Central memory CD4-positive, alpha-beta T cell (primary cell): ENCODE measurements at places on chromosomes 5 and 9.

DNA sequence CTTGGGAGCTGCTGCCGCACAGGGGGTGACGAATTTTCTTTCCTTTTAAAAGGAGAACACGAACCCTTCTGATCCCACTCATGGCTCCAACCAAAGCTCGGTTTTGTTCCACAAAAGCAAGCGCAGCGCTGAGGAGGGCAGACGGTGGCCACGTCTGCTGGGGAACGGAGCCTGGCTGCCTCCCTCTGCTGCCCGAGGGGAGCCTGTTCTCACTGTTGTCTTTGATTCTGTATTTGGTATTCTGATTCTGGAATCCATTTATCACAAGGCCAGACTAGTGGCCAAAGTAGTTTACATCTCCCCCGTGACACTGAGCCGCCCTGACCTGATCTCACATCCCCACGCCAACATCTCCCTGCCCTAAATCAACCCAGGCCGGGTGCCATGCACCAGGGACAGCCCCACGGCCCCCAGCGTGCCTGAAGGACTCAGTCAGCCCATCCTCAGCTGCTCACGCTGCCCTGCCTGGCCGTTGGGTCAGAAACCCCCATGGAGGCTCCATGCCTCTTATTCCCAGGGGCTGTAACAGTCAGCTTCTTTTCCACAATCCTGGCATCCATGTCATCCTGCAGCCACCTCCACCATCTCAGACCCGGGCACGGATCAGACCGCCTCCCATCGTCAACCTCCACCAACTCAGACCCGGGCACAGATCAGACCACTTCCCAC lies 6.7 kb upstream of the NSMF start:
- no peak for DNase-seq

DNA sequence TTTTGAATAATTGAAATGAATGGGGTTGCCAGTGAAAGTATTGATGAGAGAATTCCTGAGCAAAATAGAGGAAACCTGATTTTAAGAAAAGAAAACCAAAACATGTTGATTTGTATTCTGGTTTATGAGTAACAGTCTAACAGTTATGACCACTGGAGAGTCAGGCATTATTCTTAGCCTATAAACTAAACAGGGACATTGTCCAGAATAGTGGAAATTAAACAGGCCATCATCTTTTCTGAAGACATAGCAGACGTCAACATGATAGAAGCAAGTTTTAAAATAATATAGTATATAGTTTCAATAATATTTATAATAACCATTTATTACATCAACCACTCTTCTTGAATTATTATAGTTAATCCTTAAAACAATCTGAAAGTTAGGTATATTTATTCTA lies 178.3 kb upstream of the MPDZ start:
- no peak for DNase-seq

DNA sequence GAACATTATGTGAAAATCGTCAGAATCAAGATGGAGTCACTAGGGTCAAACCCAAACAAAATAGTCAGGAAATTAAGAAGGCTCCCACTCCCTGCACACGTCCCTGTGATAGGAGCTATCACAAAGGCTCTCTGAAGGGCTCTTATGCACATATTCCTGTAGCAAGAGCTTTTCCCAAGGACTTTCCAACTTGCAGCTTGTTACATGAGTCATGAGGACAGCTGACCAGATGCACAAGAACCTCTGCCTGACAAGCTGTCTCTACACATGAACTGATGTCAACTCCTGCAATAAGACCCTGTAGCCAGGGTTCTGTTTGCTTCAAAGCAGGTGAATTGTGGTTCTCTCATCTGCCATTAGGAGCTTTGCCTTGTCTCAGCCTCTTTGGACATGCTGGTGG lies 122.4 kb downstream of the OLFM1 start:
- no peak for DNase-seq

DNA sequence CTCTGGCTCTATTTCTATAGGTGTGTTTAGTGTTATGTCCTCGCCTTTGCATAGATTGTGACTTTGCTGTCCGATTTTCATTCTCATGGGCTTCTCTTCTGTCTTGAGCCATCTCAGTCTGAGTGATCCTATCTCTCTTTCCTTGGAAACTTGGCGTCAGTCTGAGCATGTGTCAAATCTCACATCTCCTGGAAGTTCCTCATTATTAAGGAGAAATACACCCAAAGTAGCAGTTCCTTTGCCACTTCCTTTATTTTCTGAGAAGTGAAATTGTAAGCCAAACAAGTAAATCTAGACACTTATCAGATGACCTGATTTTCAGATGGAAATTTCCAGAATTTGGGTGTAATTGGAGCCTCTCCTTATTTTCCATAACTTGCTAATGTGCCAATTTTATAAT lies 126.9 kb upstream of the ANKH start:
- DNase-seq, result no peak

DNA sequence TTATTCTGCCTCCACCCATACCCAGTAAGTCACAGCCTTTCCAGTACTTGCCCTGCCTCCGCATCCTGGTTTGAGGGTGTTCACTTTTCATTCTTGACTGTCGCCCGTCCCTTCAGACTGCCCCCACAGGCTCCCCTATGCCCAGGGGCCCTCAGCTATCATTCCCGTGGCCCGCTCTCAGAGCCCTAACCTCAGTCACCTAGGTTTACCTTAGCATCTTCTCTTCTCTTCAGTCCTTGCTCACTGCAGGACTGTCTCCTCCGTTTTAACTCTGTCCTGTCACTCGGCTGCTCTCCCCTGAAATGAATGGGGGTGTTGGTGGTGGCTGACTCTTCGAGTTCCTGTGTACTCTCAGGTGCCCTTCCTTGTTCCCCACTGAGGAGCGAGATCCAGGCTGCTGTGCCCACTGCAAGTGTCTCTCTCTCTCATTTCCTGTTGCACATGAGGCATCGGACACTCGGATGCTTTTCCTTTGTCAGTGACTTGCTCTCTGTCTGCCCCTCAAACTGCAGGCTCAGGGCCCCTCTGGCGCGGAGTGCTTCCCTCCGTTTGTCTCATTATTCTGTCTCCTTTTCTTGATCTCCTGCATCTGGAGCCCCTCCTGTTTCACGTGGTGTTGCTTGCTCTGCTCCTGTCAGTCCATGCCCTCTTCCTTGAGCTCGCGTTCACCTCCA lies 89.8 kb downstream of the CACNA1B start:
- DNase-seq, result no peak

DNA sequence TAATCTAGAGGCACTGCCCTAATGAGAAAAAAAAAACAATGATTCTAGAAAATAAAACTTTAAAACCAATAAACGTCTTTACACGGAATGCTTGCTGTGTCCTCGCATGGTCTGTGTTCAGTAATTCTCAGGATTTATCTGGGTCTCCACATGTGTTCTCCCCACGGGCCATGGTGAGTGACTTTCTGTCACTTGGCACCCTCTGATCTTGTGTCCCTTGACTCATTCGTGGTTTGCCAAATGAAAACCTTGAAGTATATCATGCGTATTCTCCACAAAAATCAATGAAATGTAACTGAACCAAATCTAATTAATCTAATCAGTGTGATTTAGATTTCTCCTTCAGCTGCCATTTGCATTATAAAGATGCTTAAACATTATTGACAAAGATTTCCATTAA lies 48.0 kb downstream of the UBE2QL1 start:
- DNase-seq, result no peak

DNA sequence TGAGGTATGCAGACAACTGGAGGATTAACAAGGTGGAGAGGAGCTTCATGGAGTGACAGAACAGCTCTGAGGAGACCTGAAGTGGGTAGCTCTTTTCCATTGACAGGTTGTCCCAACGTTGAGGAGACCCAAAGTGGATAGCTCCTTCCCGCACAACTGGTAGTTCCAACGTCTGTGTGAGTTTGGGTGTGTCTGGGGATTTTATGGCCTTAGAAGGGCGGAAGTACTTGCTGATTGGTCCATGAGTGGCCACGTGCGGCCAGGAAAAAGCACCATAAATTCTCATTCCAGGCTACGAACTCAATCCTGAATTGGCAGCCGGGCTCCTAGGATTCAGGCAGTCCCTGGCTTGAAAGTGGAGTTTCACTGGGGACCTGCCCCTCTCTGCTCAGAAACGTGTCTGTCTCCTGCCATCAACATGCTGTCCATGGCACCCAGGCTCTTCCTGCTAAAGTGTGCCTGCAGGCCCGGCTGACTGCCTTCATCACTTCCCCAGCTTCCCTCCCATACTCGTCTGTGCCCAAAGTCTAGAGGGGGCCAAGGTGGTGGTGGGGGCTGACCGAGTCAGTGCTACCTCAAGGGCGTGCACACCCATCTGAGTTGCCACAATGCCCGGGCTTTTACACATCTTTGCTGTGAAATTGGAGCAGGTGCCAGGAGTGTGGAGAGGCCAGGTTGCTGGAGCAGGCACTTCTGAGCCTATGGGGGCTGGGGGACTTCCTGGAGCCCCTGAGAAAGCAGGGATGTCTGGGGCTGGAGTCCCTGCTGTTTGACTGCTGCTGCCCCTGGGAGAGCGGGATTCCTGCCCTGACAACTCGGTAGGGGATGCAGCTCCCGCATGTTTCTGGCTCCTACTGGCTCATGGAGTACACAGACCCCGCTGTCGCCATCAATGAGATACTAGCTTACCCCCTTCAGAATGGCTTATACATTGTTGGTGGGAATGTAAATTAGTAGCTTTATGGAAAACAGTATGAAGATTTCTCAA lies 2034.6 kb upstream of the ACO1 start:
- DNase-seq, result no peak

DNA sequence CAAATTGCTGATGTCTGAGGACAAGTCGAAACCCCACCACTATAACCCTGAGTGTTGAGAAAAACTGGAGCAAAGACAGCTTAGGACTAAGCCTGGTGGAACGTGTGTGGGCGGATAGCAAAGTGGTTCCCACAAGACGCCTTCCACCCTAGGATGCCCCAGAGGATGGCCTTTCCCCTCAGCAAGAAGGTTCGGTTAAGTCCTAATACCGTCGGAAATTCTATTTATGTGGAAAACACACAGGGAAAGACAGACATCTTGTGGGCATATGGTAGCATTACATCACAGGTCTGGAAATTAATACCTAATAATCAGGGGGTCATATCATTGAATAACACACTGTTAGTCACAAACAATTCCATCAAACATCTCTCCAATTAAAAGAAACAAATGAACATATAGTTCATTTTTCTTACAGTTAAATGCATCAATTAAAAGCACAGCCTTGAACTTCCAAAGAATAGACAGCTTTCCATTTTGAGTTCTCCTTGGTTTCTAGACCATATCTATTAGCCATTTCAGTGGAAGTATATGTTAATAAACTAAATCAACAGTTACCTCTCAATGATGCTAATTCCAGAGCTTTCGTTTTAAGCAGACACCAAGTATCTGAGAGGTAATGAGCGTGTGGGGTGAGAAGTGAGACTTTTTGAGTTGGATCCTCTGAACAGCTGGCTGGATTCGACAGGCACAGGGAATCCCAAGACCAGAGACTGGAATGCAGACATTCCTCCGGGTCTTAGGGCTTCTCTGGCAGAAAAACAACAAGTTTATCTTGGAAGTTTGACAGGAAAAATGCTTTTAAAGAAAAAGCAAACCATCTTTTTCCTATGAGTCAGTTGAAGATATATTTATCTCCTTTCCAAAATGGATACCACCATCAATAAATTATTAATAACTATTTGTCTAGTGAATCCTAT lies 2.9 kb upstream of the ICE1 start:
- no peak for DNase-seq

DNA sequence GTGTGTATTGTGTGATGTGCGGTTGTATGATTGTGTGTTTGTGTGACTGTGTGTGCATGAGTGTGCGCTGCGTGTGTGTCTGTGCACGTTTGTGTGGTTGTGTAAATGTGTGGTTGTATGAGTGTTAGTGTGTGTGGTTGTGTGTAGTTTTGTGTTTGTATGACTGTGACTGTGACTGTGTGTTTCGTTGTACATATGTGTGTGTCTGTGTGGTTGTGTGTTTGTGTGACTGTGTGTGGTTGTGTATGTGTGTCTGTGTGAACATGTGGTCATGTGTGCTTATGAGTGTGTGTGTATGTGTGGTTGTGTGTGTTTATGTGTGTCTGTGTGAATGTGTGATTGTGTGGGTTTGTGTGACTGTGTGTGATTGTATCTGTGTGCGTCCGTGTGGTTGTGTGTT lies 197.8 kb downstream of the TTLL11 start:
- no peak for DNase-seq

GRCh38 chr9:133702798-133703590 lies 35.2 kb downstream of the SARDH start:
- no peak for DNase-seq

GRCh38 chr9:7088611-7089010 lies 330.8 kb downstream of the KDM4C start:
- no peak for DNase-seq

DNA sequence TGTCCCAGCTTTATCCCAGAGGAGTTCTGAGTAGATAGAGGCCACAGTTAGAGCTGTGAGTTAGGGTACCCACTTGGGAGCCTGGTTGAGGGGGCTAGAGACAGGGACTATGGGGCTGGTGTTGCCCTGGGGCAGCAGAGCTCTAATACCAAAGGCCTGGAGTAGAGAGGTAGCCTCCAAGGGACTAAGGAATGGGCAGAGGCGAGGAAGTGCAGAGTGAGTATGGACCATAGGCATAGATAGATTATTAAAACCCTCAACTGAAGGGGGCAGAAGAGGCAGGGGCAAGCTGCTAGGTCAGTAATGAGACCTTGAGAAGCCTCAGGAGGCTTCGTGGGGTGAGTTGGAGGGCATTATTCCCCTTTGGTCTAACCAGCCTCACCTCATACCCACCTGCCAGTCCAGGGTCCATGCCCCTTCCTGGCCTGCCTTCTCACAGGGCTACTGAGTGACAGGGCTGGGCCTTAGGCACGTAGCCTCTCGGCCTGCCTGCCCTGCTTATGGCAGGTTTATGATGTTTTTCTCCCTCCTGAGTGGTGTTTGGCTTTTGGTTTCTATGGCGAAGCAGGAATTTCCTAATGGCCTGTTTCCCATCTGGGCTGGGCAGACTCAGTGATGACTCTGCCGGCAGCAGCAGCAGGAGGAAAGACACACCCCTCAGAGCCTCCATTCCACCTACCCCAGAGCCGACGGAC lies 8.0 kb downstream of the PDLIM4 start:
- no peak for DNase-seq

DNA sequence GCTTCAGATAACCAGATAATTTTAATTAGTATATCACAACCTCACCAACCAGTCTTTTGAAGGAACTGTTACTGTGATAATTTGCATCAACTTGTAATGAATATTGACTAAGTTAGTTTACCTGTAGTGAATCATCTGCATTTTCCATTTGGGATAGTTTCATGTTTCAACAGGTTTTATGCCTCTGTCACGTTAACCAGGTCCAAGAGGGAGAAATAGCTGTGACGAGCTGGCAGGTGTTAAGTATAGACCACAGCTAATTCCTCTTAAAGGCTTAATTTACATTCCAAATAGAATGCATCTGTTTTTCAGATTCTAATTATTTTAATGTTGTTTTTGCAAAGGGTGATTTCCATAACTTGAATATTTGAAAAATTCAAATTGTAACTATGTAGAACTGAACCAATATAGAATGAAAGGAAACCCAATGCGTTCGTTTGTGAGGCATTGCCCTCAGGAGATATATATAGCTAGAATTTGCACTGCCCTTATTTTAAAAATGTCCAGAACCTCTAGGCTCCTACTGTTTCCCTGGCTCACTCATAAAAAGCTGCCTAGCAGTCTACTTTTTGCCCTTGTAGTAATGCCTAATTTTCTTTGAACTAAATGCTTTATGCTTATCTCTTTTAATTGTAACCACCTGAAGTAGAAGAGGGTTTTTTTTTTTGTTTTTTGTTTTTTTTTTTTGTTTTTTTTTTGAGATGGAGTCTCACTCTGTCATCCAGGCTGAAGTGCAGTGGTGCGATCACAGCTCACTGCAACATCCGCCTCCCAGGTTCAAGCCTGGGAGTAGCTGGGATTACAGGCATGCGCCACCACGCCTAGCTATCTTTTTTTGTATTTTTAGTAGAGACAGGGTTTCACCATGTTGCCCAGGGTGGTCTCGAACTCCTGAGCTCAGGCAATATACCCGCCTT lies 270.5 kb downstream of the SMARCA2 start:
- no peak for DNase-seq

GRCh38 chr5:353612-354580 lies 32.4 kb downstream of the AHRR start:
- DNase-seq, result no peak
